ENCODE measurements at places on chromosomes 2 and 18.
A peak's percentile ranks its signal among the peaks of the same experiment; 100 is the strongest.

- H3K4me1 ChIP-seq = no peaks in the 10 kb centered on the region
- H3K27me3 ChIP-seq = no peaks in the 10 kb centered on the region
- DNase-seq = no peak
- H3K27ac ChIP-seq = no peak overlapping the region
Measured at GRCh38 chr2:231228974-231229529, 30.6 kb downstream of the ARMC9 start.

DNA sequence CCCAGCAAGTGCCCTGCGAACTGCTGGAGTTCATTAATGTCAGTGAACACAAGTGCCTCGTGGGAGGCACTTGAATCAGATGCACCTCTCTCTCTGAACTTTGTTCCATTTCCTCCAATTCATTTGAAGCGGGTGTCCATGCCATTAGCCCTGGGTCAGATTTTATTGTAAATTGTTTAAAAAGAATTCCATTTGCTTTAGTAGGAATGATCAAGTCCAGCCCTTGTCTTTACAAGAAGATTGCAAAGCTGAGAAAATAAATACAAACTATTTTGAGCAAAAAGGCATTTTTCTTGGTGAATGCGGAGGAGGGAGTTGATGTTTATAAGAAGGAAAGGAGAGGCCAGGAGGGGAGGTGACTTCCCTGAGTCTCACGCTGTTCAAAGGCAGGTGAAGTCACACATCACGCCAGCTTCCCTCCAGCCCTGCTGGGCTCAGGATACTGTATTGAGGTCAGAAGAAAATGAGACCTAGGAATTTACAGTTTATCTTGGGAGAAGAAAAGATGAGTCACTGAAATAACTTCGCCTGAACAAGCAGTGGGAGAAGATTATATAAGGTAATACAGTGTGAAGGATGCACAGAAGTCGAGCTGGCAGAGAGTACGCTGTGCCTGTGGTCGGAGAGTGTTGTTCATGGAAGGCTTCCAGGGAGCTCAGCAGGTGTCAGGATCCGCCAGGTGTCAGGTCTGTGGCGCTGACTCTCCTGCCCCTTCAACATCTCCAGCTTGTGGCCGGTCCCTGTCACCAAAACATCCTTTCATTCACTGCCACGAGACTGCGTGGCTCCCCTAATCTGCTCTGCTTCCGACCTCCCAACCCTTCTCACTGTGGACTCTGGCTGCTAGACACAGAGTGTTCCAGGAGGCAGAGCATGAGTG is 36.5 kb downstream of the EFR3B start:
- DNase-seq = peak; percentile 93
- peak overlapping the region; percentile 46 for H3K4me3 ChIP-seq
- H3K36me3 ChIP-seq = no peaks in the 10 kb centered on the region
- peak overlapping the region; percentile 62 for H3K27ac ChIP-seq
- no peaks in the 10 kb centered on the region for H3K27me3 ChIP-seq
- peaks cover 16% of the 10 kb centered on the region for H3K4me1 ChIP-seq

GRCh38 chr2:60498127-60498815 is 55.2 kb downstream of the BCL11A start:
- H3K4me1 ChIP-seq = no peaks in the 10 kb centered on the region
- no peaks in the 10 kb centered on the region for H3K27me3 ChIP-seq
- no peak for DNase-seq
- no peak overlapping the region for H3K27ac ChIP-seq
- H3K4me3 ChIP-seq = no peak overlapping the region

DNA sequence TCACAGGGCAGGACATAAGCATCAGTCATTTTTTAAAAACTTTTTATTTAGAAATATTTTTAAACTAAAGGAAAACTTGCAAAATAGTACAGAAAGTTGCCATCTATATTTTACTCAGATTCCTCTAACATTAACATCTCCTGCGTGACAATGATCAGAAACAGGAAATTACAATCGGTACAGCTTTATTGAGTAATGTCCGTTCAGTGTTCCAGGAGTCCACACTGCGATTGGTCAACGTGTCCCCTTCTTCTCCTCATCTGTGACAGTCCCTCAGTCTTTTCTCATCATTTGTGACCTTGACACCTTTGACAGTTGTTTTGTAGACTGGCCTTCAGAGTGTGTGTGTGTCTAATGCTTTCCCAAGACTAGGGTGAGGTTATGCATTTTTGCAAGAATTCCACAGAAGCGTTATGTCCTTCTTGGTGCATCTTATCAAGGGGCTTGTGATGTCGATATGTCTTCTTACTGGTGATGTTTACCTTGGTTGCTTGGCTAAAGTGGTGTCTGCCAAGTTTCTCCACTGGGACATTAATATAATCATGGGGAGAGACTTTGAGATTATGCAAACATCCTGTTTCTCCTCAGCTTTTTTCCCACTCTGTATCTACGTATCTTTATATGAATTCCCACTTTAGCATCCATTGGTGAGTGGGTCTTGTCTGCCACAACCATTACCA is 21.4 kb upstream of the TMEM177 start:
- DNase-seq = no peak
- H3K4me3 ChIP-seq = no peak overlapping the region
- H3K27ac ChIP-seq = no peak overlapping the region
- no peaks in the 10 kb centered on the region for H3K36me3 ChIP-seq

DNA sequence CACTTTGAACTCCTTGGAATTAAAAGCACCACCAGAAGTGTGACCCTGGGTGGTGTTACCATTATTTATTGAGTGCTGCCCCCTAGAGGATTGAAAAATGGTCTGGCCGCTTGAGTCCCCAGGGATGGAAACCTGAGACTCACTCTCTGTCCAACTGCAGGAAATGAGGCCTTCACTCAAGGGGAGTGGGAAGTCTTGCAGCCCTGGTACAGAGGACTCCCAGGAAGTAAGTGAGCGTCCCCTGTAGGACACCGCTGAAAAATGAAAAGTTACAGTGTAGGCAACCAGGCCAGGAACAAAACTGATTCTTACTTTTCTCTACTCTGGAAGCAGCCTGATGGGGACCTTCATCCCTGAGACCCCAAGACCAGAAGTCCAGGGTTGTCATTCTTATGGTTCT is 2.2 kb upstream of the NRP2 start:
- H3K27ac ChIP-seq = no peak overlapping the region
- peaks cover 35% of the 10 kb centered on the region for H3K4me1 ChIP-seq

DNA sequence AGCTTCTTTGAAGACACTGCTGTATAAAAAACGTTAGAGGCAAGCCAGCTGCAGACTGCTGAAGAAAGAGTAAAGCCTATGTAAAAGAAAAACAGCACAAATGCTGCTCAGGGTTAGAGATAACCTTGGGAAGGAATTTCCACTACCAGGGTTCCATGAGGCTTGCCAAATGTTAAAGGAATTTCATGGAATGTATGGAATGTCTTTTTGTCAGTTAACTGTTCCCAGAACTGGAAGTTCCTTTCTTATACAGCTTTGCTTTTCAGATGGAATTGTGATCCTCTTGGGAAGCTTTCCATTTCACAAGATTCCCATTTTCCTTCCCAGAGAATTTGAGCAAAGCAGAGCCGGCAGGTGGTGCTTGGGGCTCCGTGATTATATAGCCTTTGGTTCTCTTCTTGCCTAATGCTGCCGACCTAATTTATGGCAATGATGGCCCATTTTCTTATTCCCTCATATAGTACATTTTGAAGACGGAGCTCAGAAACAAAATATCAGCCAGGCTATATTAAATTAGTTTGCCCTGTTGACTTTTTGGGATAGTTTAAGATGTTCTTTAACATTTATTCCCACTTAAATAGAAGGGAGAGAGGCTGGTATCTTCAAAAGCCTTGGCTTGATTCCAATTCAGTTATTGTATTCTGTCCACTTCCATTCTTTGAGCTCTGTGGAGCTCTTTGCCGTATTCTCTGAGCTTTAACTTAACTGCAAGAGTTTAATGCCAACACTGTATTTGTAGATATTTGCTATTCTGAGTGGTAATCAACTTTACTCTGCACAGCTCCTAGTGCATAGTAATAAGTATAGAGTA is 162.3 kb downstream of the PHLPP1 start:
- no peaks in the 10 kb centered on the region for H3K36me3 ChIP-seq
- no peak overlapping the region for H3K4me3 ChIP-seq
- peak; percentile 23 for DNase-seq
- H3K27ac ChIP-seq = no peak overlapping the region

GRCh38 chr2:127153691-127154158 is 46.8 kb upstream of the BIN1 start:
- no peak overlapping the region for H3K4me3 ChIP-seq
- no peaks in the 10 kb centered on the region for H3K27me3 ChIP-seq
- DNase-seq = peak; percentile 91

DNA sequence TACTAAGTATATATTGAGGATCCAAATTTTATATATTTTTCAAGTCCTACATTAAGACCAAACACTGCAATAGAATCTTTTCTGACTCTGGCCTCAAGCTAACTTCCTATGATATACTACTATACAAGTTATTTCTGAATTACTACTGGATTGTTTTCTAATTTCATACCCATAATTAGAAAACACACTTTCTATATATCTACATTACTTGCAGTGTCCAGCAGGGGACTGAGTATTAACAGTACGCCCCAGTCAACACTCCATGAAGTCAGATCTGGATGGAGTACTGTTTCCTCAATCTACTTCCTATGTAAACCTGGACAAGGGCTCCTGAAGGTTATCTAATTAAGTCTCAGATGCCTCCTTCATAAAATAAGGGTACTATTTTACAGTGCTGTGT is 26.5 kb downstream of the RMP24 start:
- DNase-seq = no peak
- H3K27me3 ChIP-seq = no peaks in the 10 kb centered on the region
- H3K4me1 ChIP-seq = no peaks in the 10 kb centered on the region
- H3K4me3 ChIP-seq = no peak overlapping the region
- no peaks in the 10 kb centered on the region for H3K36me3 ChIP-seq
- no peak overlapping the region for H3K27ac ChIP-seq

GRCh38 chr2:233422050-233422639 is 67.9 kb downstream of the DGKD start:
- H3K4me1 ChIP-seq = peaks cover 91% of the 10 kb centered on the region
- H3K36me3 ChIP-seq = peaks cover 28% of the 10 kb centered on the region
- peak; percentile 93 for DNase-seq

- DNase-seq = peak; percentile 57
- no peak overlapping the region for H3K27ac ChIP-seq
- H3K4me3 ChIP-seq = no peak overlapping the region
- H3K27me3 ChIP-seq = no peaks in the 10 kb centered on the region
Measured at GRCh38 chr2:237073552-237073951, 12.1 kb upstream of the COPS8 start.

GRCh38 chr2:10303694-10304378 is 1.1 kb downstream of the HPCAL1 start:
- H3K27me3 ChIP-seq = no peaks in the 10 kb centered on the region
- DNase-seq = peak; percentile 52
- peak overlapping the region; percentile 99 for H3K4me3 ChIP-seq
- peaks cover 8% of the 10 kb centered on the region for H3K36me3 ChIP-seq
- peak overlapping the region; percentile 66 for H3K27ac ChIP-seq
- peaks cover 54% of the 10 kb centered on the region for H3K4me1 ChIP-seq

DNA sequence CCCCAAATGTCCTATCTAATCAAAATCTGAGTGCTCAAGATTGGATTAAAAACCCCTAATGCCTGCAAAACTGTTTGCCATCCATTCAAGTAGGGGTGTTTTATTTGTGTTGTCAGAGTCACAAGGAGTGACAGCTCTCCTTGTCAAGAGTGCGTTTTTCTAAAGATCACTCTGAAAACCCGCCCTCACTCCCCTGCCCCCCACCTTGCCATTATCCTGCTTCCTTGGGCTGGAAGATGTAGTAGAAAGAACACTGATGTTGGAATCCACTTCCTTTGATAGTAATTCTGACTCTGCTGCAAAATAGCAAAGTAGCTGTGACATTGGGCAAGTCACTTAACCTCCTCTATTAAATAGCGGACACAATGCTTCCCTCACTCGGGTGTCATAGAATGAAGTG is 155.6 kb downstream of the TSN start:
- no peak overlapping the region for H3K4me3 ChIP-seq
- no peak overlapping the region for H3K27ac ChIP-seq
- no peak for DNase-seq
- no peaks in the 10 kb centered on the region for H3K36me3 ChIP-seq
- no peaks in the 10 kb centered on the region for H3K4me1 ChIP-seq

- peak; percentile 65 for DNase-seq
- no peaks in the 10 kb centered on the region for H3K27me3 ChIP-seq
- no peak overlapping the region for H3K4me3 ChIP-seq
- H3K27ac ChIP-seq = peak overlapping the region; percentile 38
- no peaks in the 10 kb centered on the region for H3K36me3 ChIP-seq
Measured at GRCh38 chr2:220935789-220936321, 636.2 kb downstream of the EPHA4 start.

GRCh38 chr2:150303281-150303680 is 184.2 kb downstream of the RND3 start:
- H3K36me3 ChIP-seq = peaks cover 7% of the 10 kb centered on the region
- H3K4me3 ChIP-seq = no peak overlapping the region
- H3K4me1 ChIP-seq = no peaks in the 10 kb centered on the region

DNA sequence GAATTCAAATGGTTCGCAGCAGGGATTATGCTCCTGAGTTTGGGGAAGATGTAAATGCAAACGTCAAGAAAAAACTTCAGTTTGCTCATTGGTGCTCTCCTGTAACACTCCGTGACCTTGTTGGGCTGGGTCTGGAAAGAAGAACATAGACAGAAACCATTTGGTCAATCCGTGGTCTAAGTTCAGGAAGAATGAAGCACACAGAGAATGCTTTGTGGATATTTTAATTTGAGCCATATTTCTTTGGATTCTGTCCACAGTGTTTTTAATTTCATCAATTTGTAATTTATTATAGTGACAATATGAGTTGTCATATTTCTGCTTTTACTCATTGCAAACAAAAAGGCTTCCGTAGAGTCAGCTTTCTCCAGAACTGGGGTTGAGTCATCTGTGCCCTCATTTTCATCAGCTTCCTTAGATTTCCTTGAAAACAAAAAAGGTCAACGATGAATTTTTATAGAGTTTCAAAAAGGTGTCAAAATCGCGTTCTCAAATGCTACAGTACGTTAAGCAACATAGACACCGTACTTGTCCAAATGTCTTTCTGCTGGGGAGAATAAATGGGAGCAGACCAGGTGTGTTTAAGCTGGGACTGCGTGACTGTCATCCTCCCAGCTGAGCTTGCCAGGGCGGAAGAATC is 606.4 kb downstream of the RNF144A start:
- H3K27me3 ChIP-seq = no peaks in the 10 kb centered on the region
- DNase-seq = peak; percentile 89
- H3K27ac ChIP-seq = peak overlapping the region; percentile 96
- H3K4me3 ChIP-seq = peak overlapping the region; percentile 11

GRCh38 chr2:84856787-84857186 is 24.1 kb downstream of the TRABD2A start:
- no peaks in the 10 kb centered on the region for H3K27me3 ChIP-seq
- H3K4me1 ChIP-seq = no peaks in the 10 kb centered on the region
- H3K27ac ChIP-seq = no peak overlapping the region
- DNase-seq = no peak
- no peak overlapping the region for H3K4me3 ChIP-seq
- H3K36me3 ChIP-seq = no peaks in the 10 kb centered on the region

DNA sequence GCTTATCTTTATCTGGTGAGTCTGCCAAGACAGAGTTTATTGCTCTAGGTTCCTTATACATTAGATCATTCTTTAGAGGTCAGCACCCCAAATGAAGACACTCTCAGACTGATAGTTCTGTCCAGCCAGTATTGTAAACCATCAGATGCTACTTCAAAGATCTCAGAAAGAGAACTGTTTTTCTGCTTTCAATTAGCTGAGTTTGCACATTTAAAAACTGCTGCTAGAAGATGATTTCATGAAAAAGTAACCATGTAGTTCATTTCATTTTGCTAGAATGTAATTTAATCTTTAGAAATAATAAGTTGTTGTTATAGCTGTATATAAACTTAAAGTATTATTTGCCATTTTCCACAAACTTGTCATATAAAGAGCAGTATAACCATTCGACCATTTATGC is 344.5 kb upstream of the ATP5MC3 start:
- no peak overlapping the region for H3K4me3 ChIP-seq
- H3K27ac ChIP-seq = no peak overlapping the region
- DNase-seq = no peak
- no peaks in the 10 kb centered on the region for H3K36me3 ChIP-seq
- no peaks in the 10 kb centered on the region for H3K4me1 ChIP-seq

All from PC-3 (cell line).